Nephron progenitor cell (in vitro differentiated cells): ENCODE measurements at places on chromosomes 2 and 18.
A peak's percentile ranks its signal among the peaks of the same experiment; 100 is the strongest.

DNA sequence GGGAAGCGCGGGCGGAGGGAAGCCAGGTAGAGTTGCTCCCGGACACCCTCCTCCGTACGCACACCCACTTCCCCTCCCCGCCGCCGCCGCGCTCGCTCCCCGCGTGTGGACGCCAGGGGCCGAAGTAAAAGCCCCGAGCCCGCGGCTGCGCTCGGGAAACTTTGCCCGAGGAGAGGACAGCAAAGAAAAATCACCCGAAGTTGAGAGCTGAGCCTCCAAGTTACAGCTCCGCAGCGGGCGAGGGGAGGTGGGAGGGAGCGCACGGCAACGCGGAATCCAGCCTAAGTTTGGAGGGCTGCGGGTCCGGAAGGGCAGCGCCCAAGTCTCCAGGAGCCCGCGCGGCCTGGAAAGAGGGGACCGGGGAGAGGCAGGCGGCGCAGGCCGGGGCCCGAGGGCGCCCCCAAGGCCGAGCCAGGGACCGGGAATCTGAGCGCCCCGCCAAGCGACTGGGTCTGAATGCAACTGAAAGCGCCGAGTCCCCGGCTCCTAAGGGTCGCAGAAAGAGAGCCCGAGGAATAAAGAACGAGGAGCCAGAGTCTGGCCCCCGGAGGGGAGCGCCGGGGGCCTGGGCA lies 706 bp upstream of the BCL11A start:
- DNase-seq, result peak; percentile 64

- DNase-seq, result no peak
These were observed 30.5 kb upstream of the PEX13 start for GRCh38 chr2:60987041-60987440.

- no peak for DNase-seq
These were observed 170.4 kb upstream of the BCL2L11 start for GRCh38 chr2:110950281-110950680.

DNA sequence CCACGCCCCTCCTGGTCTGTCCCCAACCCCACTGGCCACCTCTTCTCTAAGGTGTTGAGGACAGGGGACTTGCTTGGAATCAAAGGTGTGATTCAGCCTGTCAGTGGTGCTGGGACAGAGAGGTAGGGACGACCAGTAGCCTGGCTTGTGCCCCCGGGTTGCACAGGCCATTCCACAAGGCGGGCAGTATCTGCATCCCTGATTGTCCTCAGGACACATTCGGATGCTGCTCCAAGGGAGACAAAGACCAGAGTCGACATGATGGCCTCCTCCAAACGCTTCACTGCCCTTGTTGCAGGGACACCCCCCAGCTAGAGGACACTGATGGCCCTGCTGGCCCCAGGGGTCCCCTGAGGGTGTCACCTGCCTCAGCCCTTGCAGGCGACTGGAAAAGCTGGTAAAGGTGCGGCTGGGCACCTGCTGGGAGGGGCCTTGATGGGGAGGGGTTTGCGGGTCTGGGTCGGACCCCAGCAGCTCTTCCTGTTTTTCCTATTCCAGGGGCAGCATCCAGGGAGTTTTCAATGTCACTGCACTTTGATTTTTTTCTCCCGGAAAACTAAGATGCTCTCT lies 98.0 kb downstream of the PTGR3 start:
- DNase-seq, result no peak

DNA sequence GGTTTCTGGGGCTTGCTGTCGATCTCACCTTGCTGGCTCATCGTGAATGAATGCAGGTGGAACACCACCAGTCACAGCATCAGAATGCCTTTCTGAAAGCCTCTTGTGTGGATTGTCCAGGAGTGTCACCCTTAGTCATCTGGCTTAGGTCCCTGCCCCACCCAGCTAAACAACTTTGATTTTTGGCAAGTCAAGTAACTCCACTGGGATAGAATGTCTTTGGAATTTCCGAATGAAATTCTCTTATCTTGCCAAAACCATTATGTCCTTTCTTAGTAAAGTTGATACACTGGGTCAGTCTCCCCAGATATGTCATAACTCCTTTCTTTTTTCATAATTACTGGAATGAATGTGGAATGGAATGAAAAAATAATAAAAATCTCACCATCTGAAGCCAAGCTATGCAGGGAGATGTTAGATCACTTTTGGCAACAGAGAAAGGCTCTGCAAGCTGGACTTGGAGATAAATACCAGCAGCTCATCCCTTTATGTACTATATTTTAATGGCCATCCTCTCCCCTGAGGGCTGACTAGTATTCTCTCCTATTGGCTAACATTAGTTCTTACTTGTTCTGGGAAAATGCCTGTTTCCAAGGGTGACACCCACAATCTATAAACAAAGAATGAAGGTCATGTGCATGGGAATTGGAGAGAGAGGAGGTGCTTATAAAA lies 35.4 kb downstream of the INSIG2 start:
- no peak for DNase-seq

DNA sequence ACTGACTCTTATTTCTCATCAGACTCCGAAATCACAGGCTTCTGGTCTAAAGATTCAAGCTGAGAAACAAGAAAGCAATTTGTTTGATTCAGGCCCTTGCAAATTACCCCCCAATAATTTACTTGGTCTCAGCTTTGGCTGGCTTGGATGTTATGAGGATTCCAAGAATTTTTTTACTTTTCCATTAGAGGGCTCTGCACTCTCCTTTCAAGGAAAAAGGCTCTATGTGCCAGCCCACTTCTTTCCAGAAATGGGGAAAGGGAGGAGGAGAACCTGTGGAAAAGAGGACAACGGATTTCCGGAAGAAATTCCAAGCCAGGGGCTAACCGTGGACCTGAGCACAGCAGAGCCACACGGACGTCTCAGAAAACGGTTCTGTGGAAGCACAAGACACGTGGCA lies 44.4 kb downstream of the BCL11A start:
- no peak for DNase-seq

GRCh38 chr18:7784171-7784570 lies 217.1 kb downstream of the PTPRM start:
- no peak for DNase-seq

DNA sequence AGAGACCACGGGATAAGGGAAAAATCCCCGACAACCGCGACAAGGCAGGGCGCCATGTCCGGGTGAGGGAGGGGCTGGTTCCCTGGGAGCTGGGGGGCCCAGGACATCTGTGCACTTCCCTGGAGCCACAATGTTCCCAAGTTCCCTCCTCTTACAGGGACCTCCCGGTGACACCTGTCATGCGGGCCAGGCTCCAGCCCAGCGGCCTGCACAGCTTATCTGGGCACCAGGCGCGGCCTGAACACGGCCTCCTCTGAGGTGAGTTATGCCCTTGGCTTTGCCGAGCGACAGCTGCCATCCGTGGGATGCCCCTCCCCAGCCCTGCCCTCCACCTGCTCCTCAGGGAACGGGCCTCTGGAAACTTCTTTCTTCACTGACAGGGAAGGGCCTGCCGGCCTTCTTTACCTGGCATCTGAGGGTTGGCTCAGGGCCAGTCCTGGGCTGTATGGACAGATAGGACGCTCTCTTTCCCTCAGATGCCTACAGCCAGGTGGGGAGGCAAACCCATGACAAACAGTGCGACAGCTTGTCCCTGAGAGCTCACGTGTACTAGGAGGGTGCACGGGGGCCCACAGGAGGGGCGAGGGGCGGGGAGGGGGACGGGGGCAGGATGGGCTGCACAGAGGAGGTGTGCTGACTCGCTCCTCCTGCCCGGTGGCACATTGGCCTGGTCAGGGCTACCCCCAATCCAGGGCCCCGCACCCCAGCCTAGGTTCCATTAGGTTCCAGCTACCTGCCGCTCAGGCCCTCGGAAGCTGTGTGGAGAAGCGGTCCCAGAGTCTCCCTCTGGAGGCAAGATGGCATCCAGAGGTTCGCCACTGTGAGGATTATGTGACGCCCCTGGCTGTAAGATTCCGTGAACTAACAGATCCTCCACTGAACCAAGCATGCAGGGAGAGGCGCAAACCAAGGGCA lies 34.9 kb upstream of the HPCAL1 start:
- DNase-seq, result no peak

GRCh38 chr2:12435430-12436222 lies 281.1 kb upstream of the TRIB2 start:
- no peak for DNase-seq

GRCh38 chr2:150538651-150539201 lies 51.3 kb upstream of the RND3 start:
- DNase-seq, result no peak

GRCh38 chr2:43210125-43210466 lies 16.3 kb downstream of the ZFP36L2 start:
- DNase-seq, result no peak

DNA sequence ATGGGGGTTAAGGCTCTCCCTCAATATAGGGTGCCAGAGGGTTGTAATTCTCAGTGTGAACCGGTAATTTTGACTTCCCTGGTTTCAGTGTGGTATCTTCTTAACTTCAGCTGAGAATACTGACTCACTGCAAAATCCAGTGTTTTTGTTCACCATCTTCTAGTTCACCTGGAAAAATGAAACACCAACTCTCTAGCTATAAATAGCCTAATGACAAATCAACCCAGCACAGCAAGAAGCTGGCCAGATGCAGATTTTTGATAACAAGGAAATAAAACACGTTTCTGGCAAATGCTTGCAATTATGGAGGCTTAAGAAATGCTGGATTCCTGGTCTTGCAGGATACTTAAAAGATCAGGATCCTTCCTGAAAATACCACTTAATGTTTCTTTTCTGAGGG lies 192.3 kb downstream of the CLIP4 start:
- no peak for DNase-seq

DNA sequence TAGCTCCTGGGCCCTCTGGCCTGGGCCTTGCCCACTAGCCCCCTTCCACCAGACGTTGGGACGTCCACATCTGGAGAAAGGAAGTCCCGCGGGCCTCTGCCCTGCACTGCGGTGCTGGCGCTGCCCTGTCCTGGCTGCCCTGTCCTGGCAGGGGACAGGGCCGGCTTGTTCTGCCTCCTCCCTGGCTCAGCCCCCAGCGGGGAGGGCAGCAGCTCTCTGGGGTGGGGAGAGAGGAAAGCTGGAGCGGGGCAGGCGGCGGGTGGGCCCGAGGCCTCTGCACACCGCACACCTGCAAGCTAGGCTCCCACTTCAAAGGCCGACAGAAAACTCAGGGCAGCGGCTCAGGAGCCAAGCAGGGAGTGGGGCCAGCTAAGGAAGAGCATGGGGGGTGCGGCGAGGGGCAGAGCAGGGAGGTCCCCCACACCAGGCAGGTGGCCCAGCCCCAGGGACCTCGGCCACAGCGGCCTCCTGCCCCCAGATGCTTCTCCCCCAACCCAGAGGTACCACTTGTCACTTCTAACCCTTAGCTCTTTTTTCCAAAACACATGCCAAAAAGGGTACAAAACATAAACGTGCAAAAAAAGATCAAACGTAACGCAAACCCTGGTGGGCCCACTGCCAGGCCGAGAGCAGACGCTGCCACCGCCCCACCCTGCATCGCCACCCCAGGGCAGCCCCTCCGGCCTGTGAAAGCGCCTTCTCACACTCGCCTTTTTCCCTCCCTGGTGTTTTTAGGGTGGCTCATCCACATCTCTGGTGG lies 13.5 kb downstream of the SNED1 start:
- no peak for DNase-seq

DNA sequence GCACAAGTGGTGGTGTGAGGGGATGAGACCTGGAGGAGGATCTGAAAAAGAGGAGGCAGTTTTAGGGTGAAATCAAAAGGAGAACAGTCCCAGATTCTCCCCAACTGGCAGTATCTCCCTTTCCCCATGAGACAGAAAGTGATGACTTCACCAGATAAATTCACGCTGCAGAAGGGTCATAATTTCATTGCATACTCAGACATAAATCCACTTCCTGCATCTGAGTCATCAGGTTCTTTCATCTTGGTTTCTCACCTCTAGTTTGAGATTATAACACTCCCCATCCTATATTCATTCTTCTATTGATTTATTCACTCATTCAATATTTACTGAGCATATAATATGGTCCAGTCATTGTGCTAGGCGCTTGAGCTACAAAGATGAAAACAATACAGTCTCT lies 64.7 kb downstream of the CCDC148 start:
- no peak for DNase-seq
